ENCODE measurements at places on chromosomes 7 and 10.

DNA sequence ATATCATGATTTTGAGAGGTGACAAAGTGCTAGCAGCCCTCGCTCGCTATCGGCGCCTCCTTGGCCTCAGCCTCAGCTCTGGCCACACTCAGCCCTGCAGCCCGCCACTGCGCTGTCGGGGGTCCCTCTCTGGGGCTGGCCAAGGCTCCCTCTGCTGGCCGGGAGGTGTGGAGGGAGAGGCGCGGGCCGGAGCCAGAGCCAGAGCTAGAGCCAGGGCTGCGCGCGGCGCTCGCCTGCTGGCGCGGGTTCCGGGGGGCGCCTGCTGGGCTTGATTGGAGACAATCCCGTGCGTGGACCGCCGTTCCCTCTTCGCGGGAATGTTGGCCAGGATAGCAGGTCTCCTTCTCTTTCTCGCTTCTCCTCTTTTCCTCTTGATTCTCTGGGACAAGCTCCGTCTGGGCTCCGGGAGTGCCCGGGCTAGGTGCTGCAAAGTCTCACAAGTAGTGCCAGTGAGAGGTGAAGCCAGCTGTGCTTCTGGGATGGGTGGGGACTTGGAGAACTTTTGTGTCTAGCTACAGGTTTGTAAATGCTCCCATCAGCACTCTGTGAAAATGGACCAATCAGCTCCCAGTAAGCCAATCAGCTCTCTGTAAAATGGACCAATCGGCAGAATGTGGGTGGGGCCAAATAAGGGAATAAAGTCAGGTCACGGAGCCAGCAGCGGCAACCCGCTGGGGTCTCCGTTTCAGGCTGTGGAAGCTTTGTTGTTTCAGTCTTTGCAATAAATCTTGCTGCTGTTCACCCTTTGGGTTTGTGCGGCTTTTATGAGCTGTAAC is 43.4 kb upstream of the ELMO1 start:
- no peak for DNase-seq

- no peak for DNase-seq
Measured at GRCh38 chr10:27536437-27536836, 32.3 kb downstream of the RAB18 start.

GRCh38 chr10:119238577-119238976 is 31.2 kb downstream of the GRK5 start:
- DNase-seq: no peak

GRCh38 chr7:137574812-137575211 is 231.3 kb upstream of the PTN start:
- no peak for DNase-seq

DNA sequence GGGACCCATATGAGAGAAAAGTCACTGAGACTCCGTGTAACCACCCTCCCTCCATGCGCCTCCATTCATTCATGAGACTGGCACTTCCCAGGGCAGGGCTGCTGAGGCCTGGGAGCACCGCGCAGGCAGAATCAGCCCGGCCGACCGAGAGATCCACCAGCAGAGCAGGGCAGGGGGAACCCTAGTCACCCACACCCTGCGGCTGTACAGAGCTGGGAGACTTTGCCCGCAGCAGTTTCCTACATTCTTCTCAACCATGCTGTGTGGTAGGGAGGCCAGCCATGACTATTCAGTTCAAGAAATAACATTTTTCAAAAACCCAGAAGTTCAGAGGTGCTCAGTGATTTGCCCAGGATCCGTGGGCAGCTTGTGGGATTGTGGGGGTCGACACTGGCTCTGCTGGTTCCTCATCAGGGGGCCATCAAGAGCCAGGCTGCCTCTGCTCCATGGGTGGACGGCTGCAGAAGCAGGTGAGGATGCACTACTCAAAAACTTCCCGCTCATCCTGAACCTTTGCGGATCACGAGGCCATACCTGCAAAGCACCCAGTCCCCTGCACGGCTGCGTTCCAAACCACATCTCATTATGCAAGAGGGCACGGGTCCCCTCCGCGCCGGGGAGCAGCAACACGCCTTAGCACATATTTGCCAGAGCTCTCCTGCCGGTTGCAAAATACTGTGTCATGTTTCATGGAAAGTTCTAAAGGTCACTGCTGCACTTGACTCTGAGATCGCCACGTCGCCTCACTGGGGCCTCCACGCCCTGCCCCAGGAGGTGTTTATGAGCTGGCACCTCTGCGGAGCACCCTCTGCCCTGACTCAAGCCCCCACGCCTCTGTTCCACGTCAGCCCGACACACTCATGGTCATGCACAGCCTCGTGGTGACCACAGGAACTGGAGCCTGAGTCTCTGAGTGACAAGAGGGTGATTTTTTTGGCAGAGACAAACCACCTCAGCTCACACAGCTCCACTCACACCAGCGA is 132.0 kb downstream of the PRKAG2 start:
- DNase-seq: no peak

- DNase-seq: no peak
Measured at GRCh38 chr7:85583131-85583953, 396.5 kb upstream of the SEMA3D start.

- DNase-seq: no peak
Measured at GRCh38 chr10:122343936-122344335, 30.6 kb upstream of the PLEKHA1 start.

DNA sequence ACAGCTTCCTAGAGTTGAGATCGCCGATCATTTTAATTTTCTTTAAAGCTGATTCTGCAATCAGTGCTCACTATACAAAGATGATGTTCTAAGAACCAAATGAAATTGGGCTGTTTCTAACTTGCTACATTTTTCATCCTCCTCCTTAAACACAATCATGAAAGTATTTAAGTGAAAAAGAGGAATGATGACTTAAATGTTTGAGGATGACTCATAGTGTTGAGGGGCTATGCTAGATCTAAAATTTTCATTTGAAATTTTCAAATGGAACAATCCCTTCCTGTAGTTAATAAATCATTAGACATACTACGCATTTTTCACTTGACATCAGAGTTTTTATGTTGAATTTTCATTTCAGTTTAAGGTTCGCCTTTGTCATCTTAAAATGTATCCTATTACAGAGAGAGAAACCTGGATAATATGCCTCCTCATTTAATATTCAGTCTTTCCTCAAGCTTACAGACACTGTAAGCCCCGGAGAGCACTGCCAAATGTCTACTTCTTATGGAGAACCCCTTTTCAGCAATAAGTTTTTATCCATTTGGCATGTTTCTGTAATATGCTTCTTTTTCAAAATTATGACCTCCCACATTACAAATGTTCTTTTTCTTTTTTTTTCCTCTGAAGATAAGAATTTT is 499.6 kb downstream of the MAGI2 start:
- DNase-seq: no peak

- DNase-seq: no peak
Measured at GRCh38 chr10:1434202-1434601, 303.1 kb downstream of the ADARB2 start.

DNA sequence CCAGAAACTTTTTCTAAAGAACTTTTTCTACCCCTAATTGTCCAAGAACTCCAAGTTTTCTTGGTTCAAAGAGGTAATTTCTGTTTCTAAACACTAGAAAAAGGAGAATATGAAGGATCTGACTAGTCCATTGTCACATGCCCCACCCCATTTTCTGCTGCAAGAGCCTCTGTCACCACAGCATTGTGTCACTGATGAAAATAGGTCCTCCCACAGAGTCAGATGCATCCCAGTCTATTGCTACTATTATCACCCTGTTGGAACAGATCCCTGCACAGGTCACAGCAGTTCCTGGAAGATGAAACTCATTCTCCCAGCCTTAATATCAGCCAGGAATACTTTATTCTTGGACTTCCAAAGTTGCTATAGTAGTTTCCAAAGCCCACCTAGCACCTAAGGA is 7.5 kb upstream of the CFTR start:
- no peak for DNase-seq

GRCh38 chr7:136868496-136869000 is at the start of gene CHRM2:
CHRM2 (plus strand) TSS chr7:136868652; CDS start chr7:137014866, 146,214 bp downstream.
- no peak for DNase-seq

DNA sequence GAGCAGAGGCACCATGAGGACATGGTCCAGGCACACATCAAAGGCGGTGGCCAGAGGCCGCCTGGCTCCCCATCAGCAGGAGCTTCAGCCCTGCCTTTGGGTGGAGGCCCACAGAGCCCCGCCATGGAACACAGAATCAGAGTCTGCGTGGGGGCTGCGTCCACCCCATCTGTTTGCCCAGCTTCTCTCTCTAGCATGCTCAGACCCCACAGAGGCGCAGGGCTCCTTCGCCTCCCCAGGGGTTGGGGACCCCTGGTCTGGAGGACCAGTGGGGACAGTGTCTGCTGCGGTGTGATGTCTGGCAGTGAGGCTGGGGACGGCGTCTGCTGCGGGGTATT is 321.9 kb downstream of the PTPRN2 start:
- no peak for DNase-seq

- no peak for DNase-seq
Measured at GRCh38 chr10:124728071-124728829, 15.9 kb downstream of the FAM53B start.

DNA sequence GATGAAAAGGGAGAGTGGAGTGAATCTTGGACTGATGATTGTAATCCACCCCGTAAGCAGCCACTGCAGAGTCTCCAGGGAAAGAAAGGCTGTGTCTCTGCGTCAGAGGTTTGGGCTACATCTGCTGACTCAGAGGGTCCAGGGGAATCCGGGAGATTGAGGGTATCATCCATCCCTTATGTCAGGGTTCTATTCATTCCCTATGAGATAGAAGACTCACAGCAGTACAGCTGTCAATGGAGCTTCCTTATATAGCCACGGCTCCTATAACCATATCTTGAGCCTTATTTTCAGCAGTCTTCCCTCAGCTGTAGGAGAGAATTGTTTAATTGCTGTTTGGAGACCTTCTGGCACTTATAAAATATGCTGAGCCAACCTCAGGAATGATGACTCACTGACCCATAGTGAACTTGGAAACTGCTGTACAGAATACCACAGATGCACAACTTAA is 558.2 kb upstream of the PFKP start:
- no peak for DNase-seq

DNA sequence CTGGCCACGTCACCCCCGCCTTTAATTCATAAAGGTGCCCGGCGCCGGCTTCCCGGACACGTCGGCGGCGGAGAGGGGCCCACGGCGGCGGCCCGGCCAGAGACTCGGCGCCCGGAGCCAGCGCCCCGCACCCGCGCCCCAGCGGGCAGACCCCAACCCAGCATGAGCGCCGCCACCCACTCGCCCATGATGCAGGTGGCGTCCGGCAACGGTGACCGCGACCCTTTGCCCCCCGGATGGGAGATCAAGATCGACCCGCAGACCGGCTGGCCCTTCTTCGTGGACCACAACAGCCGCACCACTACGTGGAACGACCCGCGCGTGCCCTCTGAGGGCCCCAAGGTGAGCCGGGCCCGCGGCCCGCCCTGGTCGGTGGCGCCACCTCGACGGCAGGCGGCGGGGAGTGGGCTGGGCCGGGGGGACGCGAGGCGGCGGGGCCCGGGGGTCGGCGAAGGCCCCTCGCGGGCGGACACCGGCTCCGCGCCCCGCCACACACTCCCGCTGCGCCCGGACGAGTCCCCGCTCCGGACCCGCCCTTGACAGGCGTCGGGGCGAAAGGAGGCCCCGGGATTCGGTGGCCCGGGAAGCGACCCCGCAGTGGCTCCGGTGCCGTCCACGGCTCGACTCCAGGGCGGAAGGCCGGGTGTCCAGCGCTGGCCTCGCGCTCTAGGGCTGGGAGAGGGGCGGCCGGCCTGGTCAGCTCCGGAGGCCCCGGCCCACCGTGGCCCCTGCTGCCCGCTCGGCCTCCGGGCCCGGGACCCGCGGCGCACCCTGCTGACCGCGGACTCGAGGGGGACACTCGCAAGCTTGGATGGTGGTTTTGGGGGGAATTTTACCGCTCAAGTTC is 557 bp downstream of the BAG3 start:
- no peak for DNase-seq

- no peak for DNase-seq
Measured at GRCh38 chr10:30811276-30812017, 181.9 kb upstream of the LYZL2 start.

GRCh38 chr10:53978301-53978700 is 822.7 kb downstream of the PCDH15 start:
- DNase-seq: no peak

- no peak for DNase-seq
Measured at GRCh38 chr7:130890176-130891020, 156.4 kb upstream of the KLF14 start.

GRCh38 chr10:71584461-71584860 is 135.1 kb downstream of the C10orf105 start:
- DNase-seq: no peak

- no peak for DNase-seq
Measured at GRCh38 chr7:13093160-13093559, 405.7 kb downstream of the ARL4A start.

DNA sequence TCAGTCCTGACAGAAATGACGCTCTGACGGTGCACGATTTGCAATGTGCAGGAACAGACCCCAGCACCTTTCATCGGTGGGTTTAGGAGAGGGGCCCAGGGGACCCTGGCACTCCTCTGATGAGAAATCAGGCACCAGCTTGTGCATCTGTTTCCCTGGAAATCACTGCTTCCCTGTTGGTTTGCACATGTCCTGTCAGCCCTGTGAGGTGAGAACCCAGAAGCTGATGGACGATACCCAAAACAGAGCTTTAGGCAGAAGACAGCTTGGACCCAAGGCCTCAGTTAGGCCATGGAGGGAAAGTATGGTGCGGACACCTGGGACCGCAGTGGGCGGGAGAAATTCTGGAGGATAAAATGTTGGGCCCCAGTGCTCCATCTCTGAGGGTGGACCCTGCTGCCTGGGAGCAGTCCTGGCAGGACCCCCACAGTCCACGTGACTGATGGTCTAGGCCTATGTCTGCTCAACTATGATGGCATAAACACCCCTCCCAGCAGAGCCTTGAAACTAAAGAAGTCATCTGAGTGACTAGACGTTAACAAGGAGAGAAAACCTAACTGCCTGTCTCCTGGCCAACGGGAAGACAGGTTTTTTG is 242.8 kb downstream of the PTPRN2 start:
- DNase-seq: no peak

DNA sequence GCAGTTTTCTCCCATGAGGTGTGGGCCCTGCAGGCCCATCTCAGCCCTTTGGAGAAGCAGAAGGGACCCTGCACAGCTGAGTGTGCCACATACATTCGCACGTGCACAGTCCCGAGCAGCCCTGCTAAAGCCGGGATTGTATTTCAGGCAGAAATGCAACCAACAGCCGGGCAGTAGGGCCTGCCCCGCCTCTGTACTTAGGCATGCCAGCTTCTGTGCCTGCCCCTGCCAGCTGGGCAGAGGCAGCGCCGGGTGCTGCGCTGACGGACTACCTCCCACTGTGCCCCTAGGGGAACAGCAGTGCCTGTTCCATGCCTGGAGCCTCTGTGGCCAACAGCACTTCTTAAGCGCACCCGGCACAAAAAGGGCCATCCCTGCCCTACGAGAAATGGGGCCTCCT is 170.3 kb downstream of the NEURL1 start:
- no peak for DNase-seq

Measured in stimulated activated CD4-positive, alpha-beta T cell treated with anti-CD3 and anti-CD28 coated beads, TNF-alpha, amount 100 ng/mL, for 1 hour (primary cell).